ENCODE measurements at places on chromosomes 3 and 15. TPM values are rescaled to one million over a fixed set of nuclear protein-coding genes. Genes with fewer than 3 reads are reported as not detected.

The C3orf49 gene
- total RNA-seq = not detected

The CPNE9 gene
- 0.81 TPM for total RNA-seq

The EPHB1 gene
- under 0.01 TPM for total RNA-seq

The XYLB gene
- total RNA-seq = 1.9 TPM

The SH2D7 gene
- not detected for total RNA-seq

The MYO9A gene
- 18.3 TPM for total RNA-seq

The FGF7 gene
- under 0.01 TPM for total RNA-seq

The DIS3L gene
- total RNA-seq = 21.3 TPM

The NMNAT3 gene
- 28.8 TPM for total RNA-seq

The CTXND1 gene
- total RNA-seq = not detected

The CLEC3B gene
- total RNA-seq = 12.9 TPM

The ANKRD34C gene
- total RNA-seq = not detected

The ARPP21 gene
- total RNA-seq = 0.54 TPM

The SCN11A gene
- total RNA-seq = under 0.01 TPM

The HTR3E gene
- not detected for total RNA-seq

The LIPC gene
- 0.27 TPM for total RNA-seq

The CAV3 gene
- total RNA-seq = not detected

The MB21D2 gene
- total RNA-seq = 0.54 TPM

The GOLGA6B gene
- total RNA-seq = not detected

The SKOR1 gene
- total RNA-seq = 1.1 TPM

Measured in hematopoietic multipotent progenitor cell (in vitro differentiated cells).